ENCODE measurements at places on chromosomes 5 and 9. TPM values are rescaled to one million over a fixed set of nuclear protein-coding genes. Genes with fewer than 3 reads are reported as not detected.

OBP2B gene
- not detected for total RNA-seq

ZNF462 gene
- total RNA-seq = 74.8 TPM

GFRA3 gene
- total RNA-seq = 0.60 TPM

NUTM2F gene
- total RNA-seq = not detected

FASTKD3 gene
- 7.6 TPM for total RNA-seq

DNA sequence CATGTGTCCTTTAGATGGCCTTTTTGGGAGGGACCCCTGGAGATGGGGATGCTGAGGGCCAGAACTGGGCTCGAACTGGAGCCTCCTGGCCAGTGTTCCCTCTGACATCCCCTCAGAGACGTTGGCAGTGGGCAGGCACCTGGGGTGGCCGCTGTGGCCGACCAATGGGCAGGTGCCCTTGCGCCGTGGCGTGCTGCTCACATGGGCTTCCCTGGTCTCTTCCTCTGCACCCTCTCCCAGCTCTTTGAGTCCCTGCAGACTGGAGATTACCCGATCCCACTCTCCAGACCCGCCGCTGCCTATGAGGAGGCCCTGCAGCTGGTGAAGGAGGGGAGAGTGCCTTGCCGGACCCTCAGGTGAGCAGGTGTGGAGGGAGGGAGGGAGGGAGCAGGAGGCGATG, 19.9 kb upstream of the DOLPP1 start:
- no peak for DNase-seq

- no peak for DNase-seq
Observed at GRCh38 chr5:10418654-10419345, 22.9 kb upstream of the ROPN1L start.

DNA sequence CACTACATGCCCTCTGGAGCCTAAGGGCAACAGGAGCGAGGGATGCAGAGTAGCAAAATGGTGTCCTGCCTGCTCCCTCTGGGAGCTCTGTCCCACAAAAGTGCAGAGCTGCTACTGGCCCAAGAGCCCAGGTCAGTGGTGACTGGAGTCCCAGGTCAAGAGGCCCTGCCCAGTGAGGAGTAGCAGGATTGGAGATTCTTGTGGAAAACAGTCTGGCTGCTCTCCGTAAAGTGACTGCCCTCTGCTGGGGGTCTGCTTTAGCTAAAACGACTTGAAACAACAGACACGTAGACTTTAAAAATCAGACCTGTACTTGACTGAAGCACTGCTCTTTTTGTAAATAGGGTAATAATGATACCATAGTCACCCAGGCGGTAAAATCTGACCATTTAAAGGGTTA, 917.0 kb downstream of the MAT2B start:
- no peak for DNase-seq

DNA sequence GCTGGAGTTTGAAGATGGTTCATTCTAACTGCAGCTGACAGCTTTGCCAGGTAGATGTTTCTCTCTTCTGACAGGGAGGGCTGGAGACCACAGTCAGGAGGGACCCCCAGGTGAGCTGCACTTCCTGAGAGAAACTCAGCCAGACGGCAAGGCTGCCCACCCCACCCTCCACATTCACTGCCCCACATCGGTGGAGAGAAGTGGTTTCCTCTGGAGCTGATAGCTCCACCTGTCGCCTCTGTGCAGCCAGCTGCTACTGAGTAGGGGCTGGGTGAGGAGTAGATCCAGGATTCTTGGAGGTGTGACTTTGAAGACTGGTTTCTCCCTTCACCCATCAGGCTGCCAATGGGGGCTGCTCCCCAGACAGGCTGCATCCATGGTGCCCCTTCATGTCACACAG, 175.0 kb downstream of the CARTPT start:
- no peak for DNase-seq

- no peak for DNase-seq
Observed at GRCh38 chr9:77290373-77290772, 113.0 kb downstream of the VPS13A start.

- DNase-seq = no peak
Observed at GRCh38 chr9:98108531-98109031, 10.4 kb downstream of the TRIM14 start.

DNA sequence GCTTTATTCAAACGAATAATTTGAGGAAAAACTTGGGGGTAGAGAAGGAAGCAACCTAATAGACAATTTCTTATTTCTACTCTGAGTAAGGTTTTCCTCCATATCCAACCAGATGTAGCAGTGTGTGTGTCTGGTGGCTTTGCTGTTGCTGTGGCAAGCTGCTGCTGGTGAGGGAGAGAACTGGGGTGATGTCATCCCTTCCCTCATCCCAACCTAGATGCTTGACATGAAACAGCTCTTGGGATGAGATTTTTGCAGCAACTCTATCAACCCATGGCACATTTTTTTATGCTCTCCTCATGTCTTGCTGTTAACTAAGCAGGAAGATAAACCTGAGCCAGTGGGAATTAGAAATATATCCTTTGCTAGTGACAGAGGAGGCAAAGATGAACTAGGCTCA, 135.8 kb downstream of the PCSK1 start:
- DNase-seq = no peak

GRCh38 chr9:34334337-34334824, 5.0 kb downstream of the NUDT2 start:
- DNase-seq = no peak

DNA sequence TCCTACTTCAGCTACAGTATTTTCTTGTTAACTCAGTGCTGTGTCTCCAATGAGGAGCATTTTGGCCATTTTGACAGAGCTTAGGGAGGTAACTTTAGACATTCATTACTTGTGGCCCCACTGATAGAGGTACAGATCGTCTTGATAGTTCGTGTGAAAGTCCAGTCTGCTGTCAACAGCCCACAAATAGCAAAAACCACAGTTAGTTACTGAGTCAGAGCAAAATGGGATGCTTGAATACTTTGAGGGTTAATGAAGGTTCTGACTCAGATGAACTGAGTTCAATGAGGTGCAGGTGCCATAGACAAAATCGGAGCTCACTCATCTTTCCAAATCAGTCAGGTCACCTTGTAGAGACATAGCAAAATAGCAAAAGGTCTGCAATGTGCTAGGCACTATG, 163.1 kb upstream of the TLE4 start:
- DNase-seq = no peak

DNA sequence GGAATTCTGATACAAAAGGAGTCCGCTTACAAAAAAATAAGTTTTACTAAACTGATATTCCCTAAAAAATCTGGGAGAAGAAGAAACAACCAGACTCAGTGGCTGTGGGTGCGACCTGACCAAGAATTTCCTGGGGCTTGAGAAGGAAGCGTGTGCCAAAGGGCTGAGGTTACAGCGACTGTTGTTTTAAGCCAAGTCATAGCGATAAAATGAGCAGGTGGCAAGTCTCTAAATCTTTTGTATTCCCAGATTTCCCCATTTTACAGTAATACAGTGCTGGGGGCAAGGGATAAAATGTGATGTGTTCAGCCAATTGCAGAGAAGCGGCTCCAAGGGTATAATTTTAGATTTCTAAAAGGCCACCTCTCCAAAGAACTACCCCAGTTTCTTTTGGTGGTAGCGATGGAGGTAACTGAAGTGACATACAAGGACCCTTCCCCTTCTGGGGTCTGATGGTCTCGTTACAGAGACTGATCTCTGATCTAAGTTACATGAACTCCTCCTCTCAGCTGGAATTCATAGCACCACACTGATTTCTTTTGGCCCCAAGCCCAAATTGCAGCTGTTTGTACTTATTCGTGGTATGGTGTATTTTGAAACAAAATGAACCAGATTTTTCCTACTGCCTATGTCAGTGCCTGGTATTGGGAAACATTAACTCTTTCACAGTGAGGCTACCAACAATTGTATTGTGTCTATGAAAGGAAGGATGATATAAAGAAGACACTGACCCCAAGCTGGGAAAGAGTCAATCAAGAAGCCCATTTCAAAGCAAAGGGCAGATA, 41.6 kb downstream of the LPAR1 start:
- no peak for DNase-seq

DNA sequence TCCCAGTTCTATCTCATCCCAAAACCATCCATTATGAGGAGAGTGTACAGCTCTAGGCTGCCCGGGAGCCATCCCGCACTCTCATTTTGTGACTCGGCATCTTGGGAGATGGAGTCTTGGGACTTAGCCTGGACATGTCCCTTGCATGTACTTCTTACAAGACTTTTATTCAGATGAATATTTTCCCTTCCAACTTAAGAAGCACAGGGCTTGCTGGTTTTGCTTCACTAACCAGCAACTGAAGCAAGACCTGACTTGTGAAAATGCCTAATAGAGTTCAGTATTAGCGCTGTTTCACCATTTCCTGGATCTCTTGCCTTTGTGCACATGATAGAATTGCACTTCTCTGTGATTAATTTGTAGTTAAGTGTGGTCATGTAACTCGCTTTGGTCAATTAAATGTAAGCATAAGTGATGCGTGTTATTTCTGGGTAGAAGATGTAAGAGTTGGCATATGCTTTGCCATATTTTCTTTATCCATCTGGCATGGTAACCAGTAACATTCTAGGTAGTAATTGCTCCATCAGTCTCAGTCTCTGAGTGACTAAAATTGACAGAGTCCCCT, 55.8 kb downstream of the PDCD1LG2 start:
- DNase-seq = no peak

DNA sequence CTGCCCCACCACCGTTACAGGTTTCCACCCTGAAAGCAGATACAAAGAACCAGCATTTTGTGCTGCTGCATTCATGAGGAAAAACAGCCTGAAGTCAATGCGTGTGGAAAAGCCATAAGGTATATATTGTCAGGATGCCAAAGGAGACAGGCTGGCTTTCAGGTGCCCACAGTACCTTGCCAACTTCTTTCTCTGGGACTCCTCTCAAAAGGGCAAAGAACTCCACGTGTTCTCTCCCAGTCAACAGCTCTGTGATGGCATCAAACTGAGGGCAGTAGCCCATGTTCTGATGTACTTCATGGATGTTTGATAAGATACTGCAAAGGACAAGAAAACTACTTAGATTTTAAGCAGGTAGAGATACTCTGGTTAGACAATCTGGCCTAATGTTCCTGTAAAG, 24.3 kb downstream of the NIPSNAP3B start:
- DNase-seq = no peak

DNA sequence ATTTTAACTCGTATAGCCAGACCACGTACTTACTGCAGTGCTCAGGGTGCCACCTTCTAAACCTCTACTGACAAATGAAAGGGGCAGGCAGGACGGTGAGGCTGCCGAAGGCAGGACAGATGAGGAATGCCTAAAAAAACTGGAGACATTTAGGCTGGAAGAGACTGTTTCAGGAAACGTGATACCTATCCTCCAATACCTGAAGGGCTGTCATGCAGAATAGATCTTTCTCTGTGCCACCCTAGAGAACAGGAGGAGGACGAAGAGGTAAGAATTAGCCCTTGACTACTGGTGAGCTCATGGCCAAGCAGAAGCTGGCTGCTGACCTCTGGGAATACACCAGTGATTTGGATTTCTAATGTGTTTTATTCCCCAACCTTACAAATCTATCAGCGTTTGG, 139.4 kb downstream of the EFNA5 start:
- no peak for DNase-seq

- DNase-seq = no peak
Observed at GRCh38 chr5:11992518-11992917, 88.3 kb upstream of the CTNND2 start.

- no peak for DNase-seq
Observed at GRCh38 chr9:77569335-77569734, 78.8 kb downstream of the GNA14 start.

DNA sequence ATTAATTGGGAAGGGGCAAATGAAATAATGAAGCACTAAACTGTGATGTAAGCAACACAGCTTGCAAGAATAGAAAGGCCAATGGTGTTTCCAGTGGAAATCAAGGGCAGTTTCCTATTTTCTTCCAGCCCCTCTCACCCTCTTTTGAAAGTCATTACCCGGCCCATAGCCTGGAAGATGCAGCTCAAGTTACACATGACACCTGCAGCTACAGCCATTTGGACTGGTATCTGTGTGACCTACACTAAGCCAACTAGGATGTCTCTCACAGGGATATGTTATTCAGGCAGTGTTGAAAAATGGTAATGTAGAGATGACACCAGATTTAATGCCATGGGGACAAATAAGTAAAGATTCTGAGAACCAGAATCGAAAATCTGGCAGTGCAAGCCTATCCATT, 439.4 kb upstream of the ZNF462 start:
- DNase-seq = no peak

DNA sequence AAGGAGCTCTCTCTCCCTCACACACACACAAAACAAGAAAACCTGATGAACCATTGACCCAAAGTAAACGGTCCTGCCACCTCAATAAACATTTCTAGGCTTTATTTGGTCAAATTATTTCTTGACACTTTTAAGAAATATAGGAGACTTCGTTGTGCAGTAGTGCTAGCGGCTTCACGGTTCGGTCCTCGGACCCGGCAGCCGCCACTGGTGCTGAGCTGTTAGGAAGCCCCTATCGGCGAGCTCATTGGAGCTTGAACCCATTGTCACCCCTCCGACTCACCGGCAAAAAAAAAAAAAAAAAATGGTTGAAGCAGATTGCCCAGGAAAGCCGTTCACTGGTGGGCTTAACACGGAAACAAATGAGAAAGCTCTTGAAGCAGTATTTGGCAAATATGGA, 1695.6 kb upstream of the ACO1 start:
- no peak for DNase-seq

DNA sequence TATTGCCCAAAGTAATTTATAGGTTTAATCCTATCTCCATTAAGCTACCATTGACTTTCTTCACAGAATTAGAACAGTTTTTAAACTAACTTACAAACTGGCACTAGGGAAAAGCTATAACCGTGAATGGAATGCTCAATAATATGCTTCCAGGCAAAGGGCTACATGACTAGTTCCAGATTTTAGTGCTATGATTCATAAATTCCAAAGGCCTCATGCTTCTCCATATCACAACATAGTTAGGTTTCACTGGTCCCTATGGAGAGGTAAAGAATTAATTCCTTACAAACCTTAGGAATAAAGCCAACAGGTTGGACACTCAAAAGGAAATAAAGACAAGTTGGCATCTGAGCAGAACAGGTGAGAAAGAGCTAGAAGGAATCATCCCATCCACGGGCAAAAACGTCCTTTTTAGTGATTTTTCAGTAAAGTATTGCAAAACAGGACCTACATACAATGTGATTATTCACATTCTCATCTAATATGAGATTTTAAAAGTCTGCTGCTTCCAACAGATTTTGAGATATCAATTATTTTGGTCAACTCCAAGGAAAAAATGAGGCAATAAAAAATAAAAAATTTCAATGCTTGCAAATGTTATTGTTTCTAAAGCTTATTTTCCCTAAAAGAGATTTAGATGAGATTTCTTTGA, 97.0 kb upstream of the TARS1 start:
- DNase-seq = no peak

DNA sequence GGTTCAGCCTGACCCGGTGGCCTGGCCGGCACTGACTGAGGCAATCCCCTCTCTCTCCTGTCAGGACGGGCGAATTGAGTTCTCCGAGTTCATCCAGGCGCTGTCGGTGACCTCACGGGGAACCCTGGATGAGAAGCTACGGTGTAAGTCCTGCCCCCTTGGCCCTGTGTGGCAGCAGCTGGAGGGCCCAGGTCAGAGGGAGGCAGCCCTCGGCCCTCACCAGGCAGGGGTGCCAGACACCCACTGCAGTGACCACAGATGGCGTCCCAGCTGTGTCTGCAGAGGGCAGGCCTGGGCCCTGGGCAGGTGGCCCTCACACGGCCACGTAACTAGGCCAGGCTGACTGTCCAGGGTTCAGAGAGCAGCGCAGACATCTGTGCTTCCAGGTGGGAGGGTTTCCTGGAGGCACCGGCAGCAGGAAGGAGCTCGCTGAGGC, 45.9 kb upstream of the HMCN2 start:
- DNase-seq = no peak

GRCh38 chr9:618478-618877, 223.0 kb upstream of the DMRT1 start:
- DNase-seq = no peak

- no peak for DNase-seq
Observed at GRCh38 chr5:14663734-14664269, 716 bp upstream of the OTULIN start.

Data from ureter (tissue), 1 donor.